ENCODE measurements at places on chromosomes 2 and 18.

DNA sequence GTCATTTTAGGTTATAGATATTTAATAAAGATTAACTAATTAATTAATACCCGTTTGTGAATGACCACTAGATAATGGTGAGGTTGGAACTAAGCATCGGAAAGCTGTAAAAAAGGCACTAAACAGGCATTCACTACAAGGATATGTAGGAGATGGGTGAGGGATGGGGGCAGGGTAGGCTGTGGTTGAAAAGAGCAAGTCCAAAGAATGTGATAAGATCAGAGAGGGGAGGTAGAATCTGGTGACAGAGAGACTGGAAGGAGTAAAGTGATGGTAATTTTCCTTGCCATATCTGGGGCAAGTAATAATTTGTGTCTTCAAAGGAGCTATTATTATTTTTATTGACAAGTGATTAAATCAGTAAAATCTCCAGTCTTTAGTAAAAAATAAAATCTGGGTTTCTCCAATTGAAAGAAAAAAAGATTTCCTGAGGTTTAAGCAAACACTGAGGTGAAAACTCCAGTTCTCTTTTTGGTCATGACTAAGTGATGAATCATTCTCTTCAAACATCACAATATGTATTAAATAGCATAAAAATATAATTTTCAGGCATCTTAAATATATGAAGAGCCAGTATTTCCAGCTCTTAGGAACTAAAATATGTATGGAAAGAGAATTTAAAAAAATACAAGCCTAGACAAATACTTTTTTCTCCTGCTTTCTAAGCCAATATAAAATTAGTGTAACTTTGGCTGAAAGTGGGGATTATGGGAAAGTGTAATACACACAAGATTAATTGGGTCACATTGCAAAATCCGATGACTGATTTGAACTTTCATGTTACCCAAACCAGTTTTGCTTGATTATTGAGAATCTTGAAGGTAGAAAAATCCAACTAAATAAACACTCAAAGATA lies 259.1 kb upstream of the RBMS1 start:
- DNase-seq, result peak; percentile 84

GRCh38 chr2:144225076-144225475 lies 294.8 kb downstream of the ZEB2 start:
- no peak for DNase-seq

GRCh38 chr18:38174594-38174993 lies 609.0 kb upstream of the CELF4 start:
- no peak for DNase-seq

DNA sequence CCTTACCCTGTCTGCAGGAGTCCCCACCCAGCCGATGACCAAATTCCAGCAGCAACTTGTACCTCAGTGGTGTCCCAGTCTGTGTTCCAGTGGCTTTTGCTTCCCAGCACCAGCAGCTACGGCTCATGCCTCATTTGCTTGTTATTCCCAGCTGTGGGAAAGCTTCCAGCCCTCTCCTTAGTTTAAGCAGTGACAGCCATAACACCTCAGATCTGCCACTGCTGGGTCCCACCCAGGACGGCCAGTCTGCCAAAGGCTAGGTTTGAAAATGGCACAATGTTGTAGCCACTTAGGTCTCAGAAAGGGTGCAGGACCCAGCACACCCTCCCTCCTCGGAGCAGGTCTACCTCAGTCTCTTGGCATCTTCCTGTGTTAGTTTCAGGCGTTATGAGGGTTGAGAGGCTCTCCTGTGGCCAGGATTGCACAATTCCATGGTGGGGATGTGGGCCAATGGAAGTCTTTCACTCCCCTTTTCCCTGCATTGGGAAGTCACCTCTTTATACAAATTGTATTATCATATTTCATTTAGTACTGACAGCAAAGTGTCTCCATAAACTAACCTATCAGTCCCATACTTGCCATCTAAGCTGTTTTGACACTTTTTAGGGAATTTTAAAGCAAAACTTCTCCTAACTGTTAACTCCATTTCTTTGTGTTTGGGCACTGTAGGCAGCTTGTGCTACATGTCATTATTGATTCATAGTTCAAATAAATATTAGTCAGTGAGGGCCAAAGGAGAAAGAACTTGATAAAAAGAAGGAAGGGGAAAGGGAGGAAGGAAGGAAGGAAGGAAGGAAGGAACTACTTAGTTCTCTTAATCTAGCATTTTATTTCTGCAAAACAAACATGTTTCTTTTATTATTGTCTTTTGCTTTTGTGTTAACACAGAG lies 62.9 kb upstream of the FAM110C start:
- DNase-seq, result no peak

- DNase-seq, result no peak
These were observed 32.3 kb upstream of the IMPA2 start for GRCh38 chr18:11948852-11949523.

- DNase-seq, result no peak
These were observed 586.5 kb upstream of the NXPH2 start for GRCh38 chr2:139366681-139367080.

- no peak for DNase-seq
These were observed 1396.3 kb upstream of the CELF4 start for GRCh38 chr18:38961880-38962279.

DNA sequence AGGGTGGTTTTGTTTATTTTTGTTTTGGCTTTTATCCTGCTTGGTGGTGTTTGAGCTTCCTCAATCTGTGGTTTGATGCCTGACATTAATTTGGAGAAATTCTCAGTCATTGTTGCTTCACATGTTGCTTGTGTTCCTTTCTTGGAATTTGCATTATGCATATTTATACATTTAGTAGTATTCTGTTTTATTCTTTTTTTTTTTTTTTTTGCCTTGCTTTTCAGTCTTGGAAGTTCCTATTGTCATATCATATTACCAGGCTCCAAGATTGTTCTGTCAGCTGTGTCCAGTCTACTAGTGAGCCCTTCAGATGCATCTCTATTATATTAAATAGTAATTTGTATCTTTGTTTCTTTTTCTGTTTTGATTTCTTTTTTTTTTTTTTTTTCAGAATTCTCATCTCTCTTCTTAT lies 77.0 kb downstream of the EPC2 start:
- no peak for DNase-seq

DNA sequence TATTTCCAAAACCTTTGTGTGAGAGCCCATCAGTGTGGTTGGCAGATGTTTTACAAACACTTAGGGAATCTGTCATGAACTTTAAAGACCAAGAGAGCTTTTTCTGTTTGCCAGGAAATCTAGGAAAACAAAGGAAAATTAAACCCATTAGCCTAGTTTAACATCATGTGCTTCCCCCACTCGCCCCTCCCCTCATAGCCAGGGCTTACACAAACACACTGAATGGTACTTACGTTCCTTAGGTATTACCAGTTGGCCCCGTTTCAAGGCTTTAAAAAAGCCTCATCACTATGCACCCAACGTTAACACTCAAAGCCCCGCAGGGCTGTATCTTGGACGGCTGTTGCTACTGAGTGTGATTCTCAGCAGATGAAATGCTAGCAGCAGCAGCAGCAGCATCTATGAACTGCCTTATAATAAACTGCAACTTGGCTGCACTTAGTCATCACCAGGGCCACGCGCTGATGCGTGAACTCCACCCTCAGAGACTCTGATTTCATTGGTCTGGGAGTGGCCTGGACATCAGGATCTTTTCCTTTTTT lies 20.1 kb upstream of the TTC39C start:
- DNase-seq, result peak; percentile 99

GRCh38 chr18:22342625-22343024 lies 75.1 kb downstream of the CTAGE1 start:
- DNase-seq, result peak; percentile 99

- DNase-seq, result no peak
These were observed 126.4 kb downstream of the SMAD7 start for GRCh38 chr18:48824231-48824970.

DNA sequence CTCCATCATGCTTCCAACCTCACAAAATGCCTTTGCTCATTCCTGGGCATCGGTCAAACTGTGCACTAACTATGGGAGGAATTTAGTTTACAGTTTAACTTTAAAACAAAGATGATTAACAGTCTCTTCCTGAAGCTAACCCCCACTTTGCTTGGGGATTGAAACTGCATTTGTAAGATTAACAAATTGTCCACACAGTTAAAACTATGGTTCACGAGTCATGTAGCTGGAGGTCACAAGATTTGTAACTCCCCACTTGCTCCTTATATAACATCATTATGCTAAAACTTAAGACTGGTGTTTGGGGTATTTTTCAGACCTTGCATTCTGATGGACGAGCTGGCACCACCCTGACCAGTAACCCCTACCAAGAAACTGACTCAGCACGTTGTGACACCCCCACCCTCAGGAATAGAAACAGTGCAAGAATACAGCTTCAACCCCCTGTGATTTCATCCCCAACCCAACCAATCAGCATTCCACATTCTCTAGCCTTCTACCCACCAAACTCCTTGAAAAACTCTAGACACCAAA lies 252.3 kb downstream of the MBD5 start:
- DNase-seq, result peak; percentile 47

- DNase-seq, result peak; percentile 40
These were observed 54.8 kb downstream of the ZNF407 start for GRCh38 chr18:74652392-74652988.

GRCh38 chr2:138494265-138494966 lies 7.2 kb upstream of the SPOPL start:
- DNase-seq, result no peak

DNA sequence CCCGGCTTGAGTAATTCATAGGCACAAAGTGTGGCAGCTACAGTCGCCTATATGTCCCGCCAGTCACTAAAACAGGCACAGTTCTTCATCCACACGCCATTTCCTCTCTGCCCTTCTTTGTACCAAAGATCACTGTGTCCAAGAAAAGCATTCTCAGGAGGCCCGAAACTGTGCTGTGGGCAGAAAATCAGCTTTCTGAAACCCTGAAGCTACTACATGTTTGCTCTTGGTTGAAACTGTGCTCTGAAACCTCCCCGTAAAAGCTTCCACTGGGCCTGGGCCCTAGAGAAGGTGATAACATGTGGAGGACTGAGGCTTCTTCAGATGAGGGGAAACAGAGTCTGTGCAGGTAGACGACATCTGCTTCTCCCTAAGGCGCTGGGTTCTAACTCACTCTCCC lies 75.6 kb upstream of the ID2 start:
- no peak for DNase-seq

DNA sequence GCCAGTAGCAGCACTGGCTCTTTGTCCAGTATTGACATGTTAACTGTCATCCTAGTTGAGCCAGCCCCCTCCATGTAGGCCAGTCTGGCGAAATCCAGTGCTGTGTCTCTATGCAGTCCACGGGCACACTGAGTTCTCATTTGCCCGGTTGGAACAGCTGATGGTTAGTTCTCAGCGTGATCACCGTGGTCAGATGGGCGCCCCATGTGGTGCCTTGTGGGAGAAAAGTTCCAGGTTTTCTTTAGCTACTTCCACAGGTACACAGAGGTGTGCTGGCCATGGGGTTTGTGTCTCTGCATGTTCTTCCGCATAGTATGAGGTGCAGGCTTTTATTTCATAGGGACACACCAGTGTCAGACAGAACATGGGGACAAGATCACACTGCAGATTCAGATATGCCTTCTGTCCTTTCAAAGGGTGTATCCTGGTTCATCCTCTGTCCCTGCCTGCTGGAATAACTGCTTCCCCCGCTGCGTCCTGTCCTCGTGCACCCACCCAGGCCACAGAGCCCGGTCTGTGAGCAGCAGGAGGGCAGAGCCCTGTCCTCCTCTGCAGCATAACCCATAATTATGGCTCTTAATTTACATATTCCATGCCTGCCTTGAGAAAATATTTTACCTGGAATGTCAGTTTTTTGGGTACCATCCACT lies 334.1 kb downstream of the GBX2 start:
- no peak for DNase-seq

DNA sequence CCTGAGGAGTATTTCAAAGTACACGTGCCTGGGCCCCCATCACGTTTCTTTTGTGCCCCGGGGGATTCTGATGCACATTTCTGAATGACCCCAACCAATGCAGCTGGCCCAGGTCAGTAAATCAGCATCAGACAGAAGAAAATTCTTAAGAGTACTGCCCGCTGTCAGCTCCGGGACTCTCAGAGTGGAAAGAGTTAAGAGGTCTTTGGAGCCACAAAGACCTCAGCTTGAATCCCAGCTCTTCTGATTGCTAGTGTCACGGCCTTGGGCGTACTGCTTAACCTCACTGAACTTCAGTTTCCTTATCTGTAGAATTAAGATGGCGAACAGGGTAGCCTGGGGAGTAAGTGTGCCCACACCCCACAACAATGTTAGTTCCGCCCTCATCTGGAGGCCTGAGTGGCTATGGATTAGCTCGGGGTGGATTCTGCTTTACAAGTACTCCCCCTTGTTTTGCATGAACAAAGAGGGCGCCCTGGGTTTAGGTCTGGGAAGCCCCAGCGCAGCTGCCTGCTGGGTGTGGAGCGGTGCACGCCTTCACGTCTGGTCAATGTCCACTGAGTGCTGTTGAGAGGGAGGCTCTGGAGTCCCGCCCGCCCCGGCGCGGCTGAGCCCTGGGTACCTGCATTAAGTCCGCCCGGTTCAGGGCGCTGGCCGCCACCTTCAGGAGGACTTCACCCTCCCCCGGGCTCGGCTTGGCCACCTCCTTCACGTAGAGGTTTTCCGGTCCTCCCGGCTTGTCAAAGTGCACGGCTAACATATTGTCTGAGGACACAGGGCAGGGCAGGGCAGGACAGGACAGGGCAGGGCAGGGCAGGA lies 858 bp downstream of the TP53I3 start:
- peak; percentile 60 for DNase-seq

GRCh38 chr18:10913919-10914318 lies 235.4 kb downstream of the PIEZO2 start:
- DNase-seq, result no peak

- peak; percentile 22 for DNase-seq
These were observed 225.3 kb upstream of the THUMPD2 start for GRCh38 chr2:40004336-40004735.

DNA sequence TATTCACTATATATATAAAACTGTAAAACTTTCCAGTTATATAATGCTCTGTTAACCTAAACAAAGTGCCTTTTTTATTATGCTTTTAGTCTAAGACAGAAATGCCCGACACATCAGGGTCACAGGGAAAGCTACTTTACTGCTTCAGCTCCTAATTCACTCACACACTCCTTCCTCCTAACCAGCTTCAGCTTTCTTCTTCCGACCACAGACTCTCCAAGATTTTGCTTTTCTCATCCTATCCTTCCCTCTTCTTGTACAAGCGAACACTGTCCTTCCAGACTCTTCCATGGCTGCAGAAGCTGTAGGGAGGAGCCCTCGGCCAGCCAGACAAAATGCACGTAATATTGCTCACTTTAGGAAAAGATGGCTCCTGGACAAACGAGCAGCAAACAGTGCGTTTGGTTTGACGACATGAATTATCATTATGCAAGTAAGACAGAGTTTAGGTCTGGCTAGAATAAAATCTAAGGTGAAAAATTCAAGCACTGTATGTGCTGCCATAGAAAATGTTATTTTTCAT lies 47.5 kb upstream of the HNRNPA3 start:
- peak; percentile 46 for DNase-seq

Measured in M059J (cell line).